ENCODE measurements at places on chromosomes 1 and 21.

DNA sequence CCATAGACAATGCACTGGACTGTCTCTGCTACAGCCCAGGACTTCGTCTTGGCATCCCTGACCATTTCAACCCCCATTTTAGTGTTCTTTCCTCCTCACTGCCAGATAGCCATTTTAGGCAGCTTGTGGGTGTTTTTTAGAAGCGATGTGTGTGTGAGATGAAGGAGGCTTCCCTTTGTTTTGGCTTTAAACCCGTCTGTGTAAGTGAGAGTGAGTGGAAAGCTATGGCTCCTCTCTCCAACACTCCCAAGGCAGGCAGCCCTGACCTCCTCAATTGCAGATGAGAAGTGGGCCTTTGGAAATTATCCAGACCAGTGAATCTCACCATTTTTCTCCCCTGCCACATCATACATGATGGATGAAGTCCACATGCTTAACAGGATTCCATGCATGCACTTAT lies 70.3 kb upstream of the PGBD5 start:
- DNase-seq, result no peak

DNA sequence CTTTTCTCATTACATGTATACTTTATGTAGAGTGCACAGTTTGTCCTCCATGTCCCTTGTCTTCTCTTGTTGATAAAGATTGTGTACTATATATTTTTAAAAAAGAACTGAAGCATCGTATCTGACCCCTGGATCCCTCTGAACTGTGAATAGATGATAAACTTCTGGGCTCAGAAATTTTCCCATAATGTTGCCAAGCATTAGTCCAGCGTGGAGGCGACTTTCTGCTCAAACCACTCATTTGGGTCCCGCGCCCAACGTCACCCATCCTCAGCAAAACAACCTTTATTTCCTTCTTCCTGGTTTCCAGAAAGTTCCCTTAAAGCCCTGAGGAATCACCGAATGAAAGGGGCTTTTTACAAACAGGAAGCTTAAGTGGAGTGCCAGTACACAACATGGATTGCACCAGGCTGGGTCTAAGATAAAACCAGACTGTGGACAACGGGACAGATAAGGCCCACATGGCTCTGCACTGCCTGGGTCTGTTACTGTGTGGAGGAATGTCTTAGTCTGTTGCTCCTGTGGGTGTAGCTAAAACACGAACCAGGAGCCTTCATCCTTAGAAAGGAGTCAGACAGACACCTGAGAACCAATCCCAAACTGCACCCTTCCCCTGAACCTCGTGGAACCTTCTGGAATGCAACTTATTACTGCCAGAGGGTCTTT lies 15.6 kb downstream of the EVA1C start:
- DNase-seq, result no peak

GRCh38 chr1:232951180-232951579 lies 769 bp downstream of the NTPCR start:
- DNase-seq, result no peak

- DNase-seq, result no peak
Observed at GRCh38 chr21:39575775-39576174, 37.0 kb upstream of the B3GALT5 start.

- DNase-seq, result no peak
Observed at GRCh38 chr1:229027158-229027557, 243.8 kb upstream of the RAB4A start.

Data from right cardiac atrium (tissue), 5 donors.